ENCODE measurements at places on chromosomes 4 and X. TPM values are rescaled to one million over a fixed set of nuclear protein-coding genes. Genes with fewer than 3 reads are reported as not detected.
A peak's percentile ranks its signal among the peaks of the same experiment; 100 is the strongest.

DNA sequence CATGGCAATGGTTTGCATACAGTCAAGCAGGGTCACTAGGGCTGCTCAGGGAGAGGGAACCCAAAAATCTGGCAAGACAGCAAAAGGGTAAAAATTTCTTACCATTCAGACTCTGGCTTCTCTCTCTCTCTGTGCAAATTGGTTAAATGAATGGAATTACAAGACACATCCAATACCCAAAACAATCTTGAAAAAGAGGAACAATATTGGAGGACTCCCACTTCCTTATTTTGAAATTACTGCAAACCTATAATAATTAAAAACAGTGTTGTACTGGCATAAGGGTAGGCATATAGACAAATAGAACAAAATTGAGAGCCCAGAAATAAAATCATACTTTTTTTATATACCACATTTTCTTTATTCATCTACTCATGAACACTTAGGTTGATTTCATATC lies 24.1 kb downstream of the ETDA start:
- DNase-seq: no peak

GRCh38 chr4:20840648-20841190 lies 140.5 kb downstream of the PACRGL start:
- DNase-seq: no peak

TMEM154 gene
- 1.4 TPM for total RNA-seq

BTK gene
- total RNA-seq: not detected

MAGEA12 gene
- total RNA-seq: not detected

DNA sequence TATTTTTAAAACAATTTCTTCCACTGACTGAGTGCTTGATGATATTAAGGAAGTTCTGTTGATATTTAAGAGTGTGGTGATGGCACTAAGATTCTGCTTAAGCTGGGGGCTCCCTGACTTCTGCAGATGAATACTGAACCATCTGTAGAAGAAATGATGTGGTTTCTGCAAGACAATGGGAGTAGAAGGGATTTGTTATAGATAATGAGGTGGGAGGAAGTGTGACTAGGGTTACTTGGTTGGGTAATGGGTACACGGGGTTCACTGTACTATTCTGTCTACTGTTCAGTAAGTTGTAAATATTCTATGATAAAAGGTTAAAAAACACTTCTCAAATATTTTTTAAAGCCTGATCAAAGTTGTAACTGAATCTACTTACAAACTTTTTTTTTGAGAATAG lies 60.9 kb upstream of the TXK start:
- no peak for DNase-seq

DNA sequence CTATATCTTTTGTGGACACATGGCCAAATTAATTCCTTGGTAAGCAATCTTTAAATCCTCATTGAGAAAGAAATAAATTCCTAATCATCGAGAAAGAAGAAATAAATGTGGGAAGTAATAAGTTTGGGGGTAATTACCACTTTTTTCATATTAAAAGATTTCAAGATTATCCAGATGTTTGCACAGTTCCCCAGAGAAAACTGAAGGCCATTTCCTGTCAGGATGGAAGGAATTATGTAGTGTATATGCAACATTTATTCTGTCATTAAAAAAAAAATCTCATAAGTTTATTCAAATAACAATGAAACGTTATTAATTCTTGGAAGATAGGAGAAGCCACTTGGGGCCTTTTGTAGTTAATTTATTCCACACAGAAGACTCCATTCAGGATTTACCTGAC lies 385.6 kb upstream of the NR3C2 start:
- no peak for DNase-seq

DNA sequence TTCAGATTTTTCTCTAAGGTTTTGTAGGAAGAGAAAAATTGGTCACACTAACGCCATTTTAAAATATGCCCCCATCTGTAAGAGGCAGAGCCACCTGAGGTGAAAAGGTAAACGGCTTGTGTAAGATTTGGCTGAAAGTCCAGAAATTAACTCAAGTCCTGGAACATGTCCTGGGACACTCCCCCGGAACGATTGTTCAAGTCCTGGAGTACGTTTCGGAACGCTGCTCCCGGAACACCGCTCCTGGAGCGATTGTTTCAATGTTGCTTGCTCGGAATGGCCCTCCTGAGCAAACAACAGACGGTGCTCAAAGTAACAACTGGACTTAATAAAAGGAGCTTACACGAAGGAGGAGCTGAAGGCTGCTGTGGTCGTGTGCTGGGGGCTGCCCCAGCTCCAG lies 796.5 kb upstream of the SLIT2 start:
- DNase-seq: no peak

GRCh38 chrX:57227691-57228090 lies 58.8 kb upstream of the FAAH2 start:
- no peak for DNase-seq

EDA gene
- total RNA-seq: not detected

GRCh38 chr4:10371869-10372471 lies 85.3 kb downstream of the ZNF518B start:
- DNase-seq: peak; percentile 73

TRAPPC2 gene
- total RNA-seq: 14.8 TPM

KLF8 gene
- 0.18 TPM for total RNA-seq

Measured in osteocyte (in vitro differentiated cells).